Foreskin keratinocyte (primary cell): ENCODE measurements at places on chromosomes 2 and 18. TPM values are rescaled to one million over a fixed set of nuclear protein-coding genes. Genes with fewer than 3 reads are reported as not detected.

DNA sequence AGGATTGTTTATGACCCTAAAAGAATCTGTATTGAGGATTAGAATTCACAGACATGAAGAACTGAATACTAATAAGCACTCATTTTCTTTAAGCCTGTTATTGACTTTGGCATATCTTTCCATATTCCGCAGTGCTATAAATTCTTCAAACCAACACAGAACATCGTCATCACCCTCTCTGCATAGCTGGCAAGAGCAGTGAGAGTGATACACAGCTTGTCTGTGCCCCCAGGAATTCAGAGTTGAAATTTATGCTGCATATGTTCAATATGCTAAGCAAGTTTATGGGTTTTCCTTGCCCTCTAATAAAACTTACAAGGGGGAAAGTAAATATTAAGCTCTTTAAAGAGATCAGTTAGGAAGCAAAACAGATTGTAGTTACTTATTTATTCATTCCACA is 32.7 kb downstream of the CTLA4 start:
- DNase-seq = no peak

The DUSP28 gene
- 1.8 and 2.6 TPM in 2 replicates for total RNA-seq

- no peak for DNase-seq
Observed at GRCh38 chr2:104430359-104430740, 423.6 kb upstream of the POU3F3 start.

The DYSF gene
- 0.56 and 0.82 TPM in 2 replicates for total RNA-seq

- DNase-seq = no peak
Observed at GRCh38 chr2:12052796-12053195, 306.4 kb downstream of the LPIN1 start.

The OBSL1 gene
- total RNA-seq = 32.0 and 33.7 TPM in 2 replicates

DNA sequence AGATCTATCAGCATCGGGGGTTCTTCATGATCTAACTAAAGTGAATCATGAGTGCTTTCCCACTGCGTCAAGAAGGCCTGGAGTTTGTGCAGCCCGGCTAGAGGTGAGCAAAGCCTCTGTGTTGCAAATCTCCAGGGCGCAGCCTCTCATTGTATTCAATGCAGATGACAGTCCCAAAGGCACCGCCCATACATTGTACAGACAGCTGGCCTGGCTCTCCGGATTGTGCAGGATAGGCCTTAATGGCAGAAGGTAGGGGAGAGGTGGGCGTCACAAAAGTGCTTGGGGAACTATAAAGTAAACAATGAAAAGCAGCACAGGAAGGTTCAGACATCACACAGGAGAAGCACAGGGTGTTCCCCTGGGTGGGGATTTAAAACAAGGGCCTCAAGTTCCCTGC is 907 bp upstream of the GYPC start:
- no peak for DNase-seq

The SP9 gene
- not detected in 2 replicates for total RNA-seq

DNA sequence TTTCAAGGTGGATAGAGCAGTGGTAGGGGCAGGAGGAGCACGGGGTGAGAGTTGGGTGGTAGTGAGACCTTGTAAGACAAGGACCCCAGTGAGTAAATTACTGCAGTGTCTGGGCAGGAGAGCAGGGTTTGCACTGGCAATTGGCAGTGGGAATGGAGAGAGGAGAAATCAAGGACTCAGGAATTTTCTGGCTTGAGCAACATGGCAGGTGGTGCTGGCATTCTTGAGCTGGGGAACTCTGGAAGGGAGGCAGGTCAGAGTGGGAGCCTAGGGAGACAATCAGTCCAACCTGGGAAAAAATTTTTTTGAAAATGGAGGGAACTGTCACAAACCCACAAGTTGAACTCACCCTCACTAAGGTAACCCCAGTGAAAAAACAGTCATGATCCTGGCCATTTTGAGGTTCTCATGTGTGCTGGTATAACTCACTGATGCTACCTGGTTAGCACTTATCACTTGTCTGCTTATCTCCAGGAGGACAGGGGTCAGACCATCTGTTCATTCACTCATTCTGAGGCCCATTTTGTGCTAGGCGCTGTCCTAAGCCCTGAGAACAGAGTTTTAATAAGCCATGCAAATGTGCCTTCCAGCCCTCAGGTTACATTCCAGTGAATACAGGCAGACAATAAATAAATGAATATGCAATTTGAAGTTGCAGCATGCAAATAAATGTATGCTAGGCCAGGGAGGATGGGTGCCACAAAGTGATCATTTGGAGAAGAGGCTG is 92.2 kb upstream of the SEC11C start:
- no peak for DNase-seq

- no peak for DNase-seq
Observed at GRCh38 chr18:28112056-28112470, 64.9 kb downstream of the CDH2 start.

GRCh38 chr2:153967248-153967973 is 95.7 kb downstream of the GALNT13 start:
- no peak for DNase-seq

The C1GALT1C1L gene
- 0.11 TPM in 1 of 2 replicates, not detected in the other for total RNA-seq
